ENCODE measurements at places on chromosomes 6 and 20. TPM values are rescaled to one million over a fixed set of nuclear protein-coding genes. Genes with fewer than 3 reads are reported as not detected.

RNF39 gene
- not detected for polyA plus RNA-seq

BTN1A1 gene
- not detected for polyA plus RNA-seq

PROKR2 gene
- not detected for polyA plus RNA-seq

ESR1 gene
- 0.95 TPM for polyA plus RNA-seq

CRISP2 gene
- not detected for polyA plus RNA-seq

RAD21L1 gene
- not detected for polyA plus RNA-seq

MOCS3 gene
- polyA plus RNA-seq: 4.0 TPM

IMPG1 gene
- 0.34 TPM for polyA plus RNA-seq

CRYBG1 gene
- polyA plus RNA-seq: 3.1 TPM

ASF1A gene
- 61.6 TPM for polyA plus RNA-seq

RPS10 gene
- polyA plus RNA-seq: 510 TPM

SLC22A1 gene
- polyA plus RNA-seq: 0.55 TPM

C6orf141 gene
- polyA plus RNA-seq: not detected

Measured in Purkinje cell (primary cell).